ENCODE measurements at places on chromosomes 13 and 19.

DNA sequence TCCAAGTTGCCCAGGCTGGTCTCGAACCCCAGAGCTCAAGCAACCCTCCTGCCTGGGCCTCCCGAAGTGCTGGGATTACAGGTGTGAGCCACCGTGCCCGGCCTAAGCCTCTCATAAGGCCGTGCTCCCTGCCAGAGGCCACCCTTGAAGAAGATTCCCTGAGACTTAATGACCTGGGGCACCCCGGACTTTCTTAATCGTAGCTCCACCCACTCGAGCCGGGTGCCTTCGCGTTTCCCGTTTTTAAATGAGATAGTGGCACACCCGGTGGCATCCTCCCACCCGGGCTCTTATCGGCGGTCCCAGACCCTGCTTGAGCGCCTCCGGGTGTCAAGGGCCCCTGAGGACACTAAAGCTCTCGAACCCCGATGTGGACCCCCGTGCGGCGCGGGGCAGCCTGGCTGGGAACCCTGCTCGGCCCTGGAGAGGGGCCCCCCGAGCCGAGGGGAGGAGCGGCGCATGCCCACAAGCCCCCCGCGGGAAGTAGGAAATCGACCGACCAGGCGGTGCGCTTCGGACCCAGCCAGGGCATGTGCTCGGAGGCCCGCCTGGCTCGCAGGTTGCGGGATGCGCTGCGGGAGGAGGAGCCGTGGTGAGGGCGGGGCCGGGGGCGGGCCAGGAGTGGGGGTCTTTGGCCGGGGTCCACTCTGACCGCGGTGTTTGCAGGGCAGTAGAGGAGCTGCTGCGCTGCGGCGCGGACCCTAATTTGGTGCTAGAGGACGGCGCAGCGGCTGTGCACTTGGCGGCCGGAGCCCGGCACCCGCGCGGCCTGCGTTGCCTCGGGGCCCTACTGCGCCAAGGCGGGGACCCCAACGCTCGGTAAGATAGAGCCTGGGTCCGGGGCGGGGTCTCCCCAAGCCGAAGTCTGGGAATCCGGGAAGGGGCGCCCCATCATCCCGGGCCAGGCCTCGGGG lies at the start of gene ANKLE1:
Gene ANKLE1, plus strand, starts transcription at position 511 of the 914 bp plus-strand sequence. Its CDS starts 20 bp downstream, at position 531.
- H3K4me3 ChIP-seq = peak within 1 kb of the TSS; percentile 82
- DNase-seq = no peak
- peaks cover 3% of the 10 kb centered on the region for H3K27me3 ChIP-seq
- H3K36me3 ChIP-seq = peaks cover 5% of the 10 kb centered on the region

- peaks cover 34% of the 10 kb centered on the region for H3K4me1 ChIP-seq
- peak overlapping the region; percentile 52 for H3K4me3 ChIP-seq
- H3K27ac ChIP-seq = peak overlapping the region; percentile 45
- no peak for DNase-seq
- H3K36me3 ChIP-seq = no peaks in the 10 kb centered on the region
These were observed 8.6 kb downstream of the KDM4B start for GRCh38 chr19:4977299-4978174.

DNA sequence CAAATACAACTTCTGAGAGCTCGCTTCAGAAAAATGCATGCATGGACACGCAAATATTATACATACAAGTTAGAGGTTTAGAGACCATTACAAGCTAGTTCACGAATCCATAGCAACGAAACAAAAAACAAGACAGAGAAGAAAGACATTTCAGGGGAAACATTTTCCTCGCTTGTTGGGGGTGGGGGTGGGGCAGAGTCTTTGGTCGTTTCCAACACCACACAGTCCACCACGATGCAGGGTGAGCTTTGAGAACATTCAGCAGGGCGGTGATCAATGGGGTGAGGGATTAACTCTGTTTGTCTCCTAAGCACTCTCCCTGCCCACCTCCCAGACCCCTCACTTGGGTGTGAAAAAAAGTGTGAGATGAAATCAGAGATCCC lies 651 bp downstream of the OXGR1 start:
- peaks cover 50% of the 10 kb centered on the region for H3K27me3 ChIP-seq
- H3K4me3 ChIP-seq = peak overlapping the region; percentile 85
- H3K27ac ChIP-seq = no peak overlapping the region

DNA sequence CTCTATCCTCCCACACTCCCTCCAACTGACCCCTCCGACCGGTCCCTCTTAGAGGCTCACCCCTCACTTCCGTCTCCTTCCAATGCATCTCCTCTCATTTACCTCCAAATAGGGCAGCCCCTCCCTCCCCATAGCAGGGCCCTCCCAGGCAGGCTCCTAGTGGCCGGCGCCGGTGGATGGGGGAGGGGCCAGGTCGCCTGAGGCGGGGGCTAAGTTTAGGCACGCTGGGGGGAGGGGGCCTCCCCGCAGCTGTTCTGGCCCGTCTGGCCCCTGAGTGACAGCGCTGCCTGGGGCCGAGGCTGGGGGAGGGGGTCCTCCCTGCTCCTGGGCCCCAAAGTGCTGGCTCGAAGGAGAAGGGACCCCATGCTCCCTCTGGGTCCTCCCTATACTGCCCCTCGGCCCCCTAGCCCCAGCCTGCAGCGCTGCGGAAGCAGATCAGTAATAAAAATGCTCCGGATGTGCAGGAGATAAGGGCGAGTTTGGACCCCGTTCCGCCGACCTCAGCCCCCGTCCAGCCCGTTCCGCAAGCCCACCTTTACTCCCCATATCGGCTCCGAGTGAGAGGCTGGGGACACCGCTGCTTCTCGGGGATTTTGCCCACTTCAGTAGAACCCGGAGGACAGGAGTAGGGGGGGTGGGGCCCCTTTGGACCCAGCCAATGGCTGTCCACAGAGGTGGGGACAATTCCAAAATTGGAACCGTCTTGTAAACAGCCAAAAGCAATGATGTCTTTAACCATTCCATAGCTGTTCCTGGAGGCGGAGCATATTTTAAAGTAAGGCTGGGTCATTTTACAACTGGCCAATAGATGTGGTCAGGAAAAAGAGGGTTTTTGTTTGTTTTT lies 4.0 kb downstream of the RTN2 start:
- H3K36me3 ChIP-seq = no peaks in the 10 kb centered on the region
- no peak for DNase-seq
- peak overlapping the region; percentile 60 for H3K27ac ChIP-seq

DNA sequence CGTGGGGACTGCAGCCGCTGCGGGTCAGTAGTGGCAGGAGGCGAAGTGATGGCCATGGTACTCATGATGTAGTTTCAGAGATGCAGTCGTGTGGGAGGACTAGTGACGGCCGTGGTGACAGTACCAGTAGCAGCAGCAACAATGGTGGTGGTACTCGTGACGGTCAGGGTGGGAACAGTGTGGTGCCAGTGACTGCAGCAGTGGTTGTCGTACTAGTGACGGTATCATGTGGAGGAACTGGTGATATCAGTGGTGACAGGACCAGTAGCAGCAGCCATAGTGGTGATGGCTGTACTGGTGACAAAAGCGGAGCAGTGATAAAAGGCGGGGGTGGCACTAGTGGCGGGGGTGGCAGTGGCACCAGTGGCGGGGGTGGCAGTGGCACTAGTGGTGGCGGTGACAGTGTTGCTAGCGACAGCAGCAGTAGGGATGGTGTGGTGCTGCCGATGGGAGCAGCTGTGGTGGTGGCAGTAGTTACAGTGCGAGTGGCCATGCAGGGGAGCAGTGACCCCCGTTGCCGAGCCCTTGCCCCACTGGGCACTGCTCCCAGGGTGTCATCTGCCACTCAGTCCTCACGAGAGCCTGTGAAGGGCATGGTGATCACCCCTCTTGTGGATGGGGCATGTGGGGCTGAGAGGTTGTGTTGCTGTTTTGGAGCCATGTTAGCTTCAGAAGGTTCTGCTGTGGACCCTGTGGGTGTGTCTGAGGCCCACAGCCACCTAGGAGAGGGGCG lies 22.7 kb downstream of the ADPRHL1 start:
- no peaks in the 10 kb centered on the region for H3K36me3 ChIP-seq
- H3K4me1 ChIP-seq = no peaks in the 10 kb centered on the region
- no peak overlapping the region for H3K4me3 ChIP-seq
- DNase-seq = no peak
- no peak overlapping the region for H3K27ac ChIP-seq
- no peaks in the 10 kb centered on the region for H3K27me3 ChIP-seq

DNA sequence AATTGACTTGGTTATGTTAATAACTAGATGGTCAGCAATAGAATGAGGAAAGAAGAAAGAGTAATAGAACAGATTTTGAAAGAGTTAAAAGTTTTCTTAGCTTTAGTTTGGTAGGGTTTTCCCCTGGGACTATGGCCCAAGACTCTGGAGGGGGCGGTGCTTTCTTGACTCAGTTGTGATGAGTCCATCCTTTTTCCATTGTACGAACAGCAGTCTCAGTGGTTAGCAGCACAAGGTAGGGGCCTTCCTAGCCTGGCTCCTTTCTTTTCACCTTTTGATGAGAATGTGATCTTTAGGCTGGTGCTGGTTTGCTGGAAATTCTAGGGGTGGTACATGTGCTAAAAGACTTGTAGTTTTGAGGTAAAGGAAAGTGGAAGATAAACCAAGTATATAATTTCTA lies 38.8 kb downstream of the ZNF506 start:
- no peaks in the 10 kb centered on the region for H3K27me3 ChIP-seq
- peaks cover 8% of the 10 kb centered on the region for H3K4me1 ChIP-seq
- H3K4me3 ChIP-seq = no peak overlapping the region
- no peak overlapping the region for H3K27ac ChIP-seq
- no peak for DNase-seq

DNA sequence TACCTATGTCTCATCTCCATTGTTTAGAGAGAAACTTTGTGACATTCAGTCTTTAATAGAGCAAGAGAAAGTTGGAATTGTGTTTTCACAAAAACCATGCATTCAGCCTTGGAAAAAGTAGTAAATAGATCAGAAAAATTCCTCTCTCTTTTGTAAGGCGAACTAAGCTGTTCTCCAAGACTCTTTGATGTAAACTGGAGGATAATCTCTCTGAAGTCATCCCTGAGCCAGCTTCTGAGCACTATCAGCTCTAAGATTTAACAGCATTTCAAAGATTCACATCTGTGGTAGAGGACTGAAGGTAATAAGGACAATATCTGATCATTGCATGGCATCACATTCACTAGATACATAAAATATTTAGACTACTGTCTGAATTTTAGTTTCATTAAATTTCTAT lies 904.6 kb upstream of the ATXN8OS start:
- H3K27ac ChIP-seq = no peak overlapping the region
- no peak for DNase-seq
- no peak overlapping the region for H3K4me3 ChIP-seq
- no peaks in the 10 kb centered on the region for H3K27me3 ChIP-seq
- no peaks in the 10 kb centered on the region for H3K36me3 ChIP-seq

GRCh38 chr13:111429064-111429558 lies 108.7 kb downstream of the TEX29 start:
- no peaks in the 10 kb centered on the region for H3K4me1 ChIP-seq
- peaks cover 25% of the 10 kb centered on the region for H3K27me3 ChIP-seq
- H3K36me3 ChIP-seq = no peaks in the 10 kb centered on the region
- peak overlapping the region; percentile 68 for H3K4me3 ChIP-seq
- DNase-seq = no peak

GRCh38 chr19:47130120-47130588 lies 481 bp upstream of the SAE1 start:
- H3K27ac ChIP-seq = peak overlapping the region; percentile 97
- DNase-seq = no peak
- H3K36me3 ChIP-seq = peaks cover 24% of the 10 kb centered on the region
- peak overlapping the region; percentile 100 for H3K4me3 ChIP-seq

DNA sequence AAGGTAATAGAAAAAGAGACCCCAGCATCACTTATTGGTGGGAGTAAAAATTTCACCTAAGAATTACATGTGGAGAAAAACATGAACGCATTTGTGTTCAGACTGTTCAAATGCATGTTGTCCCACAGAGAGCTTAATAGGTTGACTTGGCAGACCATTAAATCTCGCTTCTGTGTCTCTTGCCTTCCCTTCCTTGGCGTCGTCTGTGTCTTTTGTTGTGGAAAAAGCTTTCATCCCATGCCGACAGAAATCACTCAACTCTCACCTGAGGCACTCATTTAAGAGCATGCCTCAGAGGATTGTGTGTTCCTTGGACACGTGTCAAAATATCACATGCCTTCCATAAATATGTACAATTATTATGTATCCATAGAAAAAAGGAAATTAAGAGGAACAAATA lies 24.4 kb upstream of the CACNA1A start:
- H3K4me1 ChIP-seq = no peaks in the 10 kb centered on the region
- H3K4me3 ChIP-seq = no peak overlapping the region
- H3K27me3 ChIP-seq = peaks cover 5% of the 10 kb centered on the region
- no peak for DNase-seq
- no peaks in the 10 kb centered on the region for H3K36me3 ChIP-seq
- H3K27ac ChIP-seq = no peak overlapping the region

GRCh38 chr19:10848230-10848856 lies at the start of gene C19orf38:
Gene C19orf38 (plus strand): TSS chr19:10848415. CDS start chr19:10848509, 94 bp downstream.
- H3K4me1 ChIP-seq = peaks cover 3% of the 10 kb centered on the region
- H3K27me3 ChIP-seq = peaks cover 4% of the 10 kb centered on the region
- no peak within 1 kb of the TSS for H3K4me3 ChIP-seq
- no peak within 1 kb of the TSS for H3K27ac ChIP-seq
- peaks cover 3% of the 10 kb centered on the region for H3K36me3 ChIP-seq

- no peaks in the 10 kb centered on the region for H3K36me3 ChIP-seq
- DNase-seq = no peak
- H3K4me3 ChIP-seq = no peak overlapping the region
These were observed 33.0 kb downstream of the XPO4 start for GRCh38 chr13:20869540-20869939.

GRCh38 chr13:42377640-42378382 lies 105.9 kb downstream of the AKAP11 start:
- H3K27me3 ChIP-seq = no peaks in the 10 kb centered on the region
- H3K4me3 ChIP-seq = no peak overlapping the region
- no peaks in the 10 kb centered on the region for H3K4me1 ChIP-seq
- no peak overlapping the region for H3K27ac ChIP-seq

GRCh38 chr13:91657283-91657682 lies 258.9 kb downstream of the GPC5 start:
- DNase-seq = no peak
- no peaks in the 10 kb centered on the region for H3K36me3 ChIP-seq
- H3K4me3 ChIP-seq = no peak overlapping the region
- no peaks in the 10 kb centered on the region for H3K4me1 ChIP-seq

GRCh38 chr19:42285988-42286348 lies 16.0 kb upstream of the PRR19 start:
- peak overlapping the region; percentile 65 for H3K27ac ChIP-seq
- peaks cover 13% of the 10 kb centered on the region for H3K4me1 ChIP-seq
- no peak for DNase-seq
- no peaks in the 10 kb centered on the region for H3K27me3 ChIP-seq

- DNase-seq = no peak
- no peaks in the 10 kb centered on the region for H3K27me3 ChIP-seq
- no peaks in the 10 kb centered on the region for H3K36me3 ChIP-seq
- no peak overlapping the region for H3K27ac ChIP-seq
- H3K4me3 ChIP-seq = no peak overlapping the region
These were observed 22.3 kb downstream of the NLRP11 start for GRCh38 chr19:55809381-55810058.
